ENCODE measurements at places on chromosomes 7 and 10.

GRCh38 chr7:122199171-122199570 lies 55.1 kb upstream of the AASS start:
- no peak for DNase-seq

GRCh38 chr7:22712999-22713398 lies 14.0 kb upstream of the IL6 start:
- DNase-seq = no peak

DNA sequence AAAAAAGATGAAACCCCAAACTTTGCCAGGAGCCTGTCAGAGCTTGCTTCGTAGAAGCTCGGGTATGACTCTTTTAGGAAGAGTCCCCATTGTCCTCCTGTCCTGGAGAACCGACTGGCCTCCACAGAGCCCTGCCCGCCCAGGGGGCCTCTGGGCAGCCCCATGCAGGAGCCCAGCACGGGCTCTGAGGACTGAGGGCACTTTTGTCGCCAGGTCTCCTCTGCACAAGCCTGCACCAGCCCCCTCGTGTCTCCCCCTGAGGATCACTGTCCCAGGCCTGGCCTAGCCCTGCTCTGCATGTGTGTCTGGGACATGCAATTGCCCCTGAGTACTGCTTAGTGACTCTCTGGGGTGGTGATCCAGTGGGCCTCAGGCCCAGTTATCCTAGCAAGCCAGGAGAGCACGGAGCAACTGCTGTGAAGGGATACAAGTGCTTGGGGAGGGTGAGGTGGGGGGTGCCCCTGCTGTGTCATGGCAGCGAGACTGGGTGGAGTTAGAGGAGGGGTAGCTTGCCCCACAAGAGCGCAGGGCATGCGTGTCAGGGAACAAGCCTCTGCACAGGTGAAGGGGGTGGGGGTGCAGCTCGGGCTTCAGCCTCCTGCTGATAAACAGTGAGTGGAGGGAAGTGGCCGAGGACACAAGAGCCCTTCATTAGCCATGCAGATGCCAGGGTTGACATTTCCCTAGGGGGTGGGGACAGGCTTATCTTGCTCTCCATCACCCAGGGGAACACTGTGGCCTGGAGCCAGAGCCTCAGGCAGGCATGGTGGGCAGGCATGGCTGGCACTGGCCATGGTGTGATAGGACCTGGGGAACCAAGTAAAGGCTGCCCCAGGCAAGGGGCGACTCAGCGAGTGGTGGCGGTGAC lies 143.4 kb downstream of the C10orf105 start:
- DNase-seq = no peak

DNA sequence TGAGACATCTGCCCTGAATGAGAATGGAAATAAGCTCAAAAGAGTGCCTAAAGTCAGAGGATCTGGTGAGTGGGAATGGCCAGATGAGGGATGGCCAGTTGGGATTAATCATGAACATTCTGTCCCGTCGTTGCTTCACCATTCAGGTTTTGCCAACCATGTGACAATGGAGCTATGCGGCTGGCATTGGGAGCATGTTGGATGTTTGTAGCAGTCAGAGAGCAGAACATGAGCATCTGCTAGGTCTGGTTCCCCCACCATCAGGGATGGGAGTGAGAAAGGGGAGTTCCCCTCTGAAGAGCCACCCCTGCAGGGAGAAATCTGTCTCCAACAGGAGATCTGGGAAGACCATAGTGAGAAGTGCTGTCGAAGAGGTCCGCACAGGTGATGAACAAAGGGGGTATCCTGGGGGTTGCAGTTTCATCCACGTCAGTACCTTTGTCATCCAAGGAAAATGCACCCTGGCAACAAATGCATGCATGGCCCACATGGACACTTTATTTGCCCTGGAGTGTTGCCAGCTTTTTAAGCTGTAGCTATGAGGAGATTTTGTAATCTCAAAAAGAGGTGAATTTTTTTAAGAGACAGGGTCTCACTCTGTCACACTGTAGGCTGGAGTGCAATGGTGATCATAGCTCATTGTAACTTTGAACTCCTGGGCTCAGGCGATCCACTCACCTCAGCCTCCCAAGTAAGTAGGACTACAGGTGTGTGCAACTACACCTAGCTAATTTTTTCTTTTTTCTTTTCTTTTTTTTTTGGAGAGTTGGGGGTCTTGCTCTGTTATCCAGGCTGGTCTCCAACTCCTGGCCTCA lies 190.2 kb downstream of the CAMK1D start:
- DNase-seq = no peak

DNA sequence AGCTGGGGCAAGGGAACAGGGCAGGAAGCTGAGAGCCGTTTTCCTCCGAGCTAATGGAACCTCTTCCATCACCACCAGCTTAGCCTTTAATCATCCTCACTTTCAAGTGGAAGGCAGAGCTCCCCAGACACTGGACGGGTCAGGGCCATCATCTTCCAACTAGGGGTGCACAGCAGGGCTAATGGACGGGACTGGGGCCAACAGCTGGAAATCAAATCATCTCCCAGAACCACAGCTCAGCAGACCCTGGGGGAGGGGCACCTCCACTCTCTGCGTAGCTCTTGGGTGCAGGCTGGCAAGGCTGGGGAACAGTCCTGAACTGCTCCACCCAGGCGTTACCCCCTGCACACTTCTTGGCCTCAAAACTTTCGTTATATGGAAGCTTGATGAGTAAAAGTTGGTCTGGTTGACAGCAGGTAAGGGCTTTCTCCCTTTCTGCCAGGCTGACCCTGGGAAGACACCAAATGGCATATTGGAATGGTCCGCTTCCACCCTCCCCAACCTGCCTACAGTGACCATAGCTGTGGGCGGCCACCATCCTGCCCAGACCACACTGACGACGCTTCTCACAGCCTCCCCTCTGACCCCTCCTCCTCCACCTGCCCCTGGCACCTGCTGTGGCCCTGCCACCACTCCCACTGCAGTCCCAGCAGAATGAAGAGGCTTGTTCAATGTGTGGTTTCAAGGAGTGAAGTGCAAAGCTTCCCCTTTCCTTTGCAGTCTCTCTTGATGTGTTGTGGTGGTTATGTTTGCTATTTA lies 51.7 kb upstream of the RET start:
- no peak for DNase-seq

DNA sequence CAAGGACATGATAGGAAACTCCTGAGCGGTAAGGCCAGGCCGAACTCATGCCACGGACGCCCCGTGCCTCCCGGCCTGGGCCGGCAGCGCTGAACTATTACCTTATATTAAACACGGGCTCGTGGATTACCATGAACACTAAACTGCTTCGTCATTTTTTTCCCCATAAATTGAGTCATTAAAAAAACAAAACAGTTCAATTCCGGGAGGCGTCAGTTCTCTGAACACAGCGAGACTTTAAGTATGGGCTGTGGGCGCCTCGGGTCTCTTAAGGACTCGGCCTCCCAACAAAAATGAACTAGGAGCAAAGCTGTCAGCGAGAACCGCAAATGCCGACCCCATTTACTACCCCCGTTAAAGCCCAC lies 519 bp downstream of the PITRM1 start:
- DNase-seq = no peak

DNA sequence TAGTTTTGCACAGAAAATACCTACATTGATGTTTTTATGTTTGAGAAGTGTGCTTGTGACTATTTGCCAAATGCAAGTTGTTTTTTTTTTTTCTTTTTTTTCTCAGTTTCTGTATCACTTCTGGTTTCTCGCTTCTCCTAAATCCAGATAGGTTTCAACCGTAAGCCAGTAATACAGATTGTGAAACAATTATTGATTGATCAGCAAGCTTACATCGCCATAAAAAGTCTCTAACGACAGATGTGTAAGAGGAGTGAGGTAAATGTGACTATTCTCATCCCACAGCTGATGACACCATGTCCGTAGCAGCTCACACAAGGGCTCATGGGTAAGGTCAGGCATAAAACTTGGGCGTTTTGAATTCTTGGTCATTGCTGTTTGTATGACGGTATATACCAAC lies 202.8 kb upstream of the AKR1E2 start:
- DNase-seq = no peak

DNA sequence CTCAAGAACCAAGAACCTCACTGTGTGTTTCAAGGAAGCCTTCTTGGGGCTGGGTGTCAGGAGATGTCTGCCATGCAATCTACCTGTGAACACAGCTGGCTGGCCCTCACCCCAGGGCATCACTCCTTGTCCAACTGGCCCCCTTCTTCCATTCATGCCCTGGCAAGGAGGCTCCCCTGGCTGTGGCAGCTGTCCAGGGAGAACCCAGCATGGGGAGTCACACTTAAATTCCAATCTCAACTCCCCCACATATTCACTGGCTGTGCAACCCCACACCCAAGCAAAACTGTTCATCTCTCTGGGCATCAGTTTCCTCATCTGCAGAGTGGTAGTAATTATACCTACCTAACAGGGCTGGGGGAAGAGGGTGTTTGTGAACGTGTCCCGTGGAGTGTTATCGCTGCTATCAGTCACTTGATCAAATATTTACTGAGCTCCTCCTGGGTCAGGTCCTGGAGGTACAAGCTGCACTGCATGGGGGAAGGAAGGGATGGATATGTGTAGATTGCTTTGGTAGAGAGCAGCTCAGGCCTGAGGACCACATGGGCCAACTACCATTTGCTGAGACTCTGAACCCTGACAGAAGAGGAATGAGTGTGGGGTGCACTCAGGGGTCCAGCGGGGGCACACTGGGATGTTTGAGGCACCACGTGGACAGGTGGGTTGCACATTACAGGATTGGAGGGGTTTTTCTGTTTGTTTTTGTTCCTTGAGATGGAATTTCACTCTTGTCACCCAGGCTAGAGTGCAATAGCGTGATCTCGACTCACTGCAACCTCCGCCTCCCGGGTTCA lies 2.1 kb upstream of the GPRIN2 start:
- DNase-seq = no peak

- DNase-seq = no peak
Observed at GRCh38 chr7:148403466-148403993, 187.0 kb upstream of the C7orf33 start.

DNA sequence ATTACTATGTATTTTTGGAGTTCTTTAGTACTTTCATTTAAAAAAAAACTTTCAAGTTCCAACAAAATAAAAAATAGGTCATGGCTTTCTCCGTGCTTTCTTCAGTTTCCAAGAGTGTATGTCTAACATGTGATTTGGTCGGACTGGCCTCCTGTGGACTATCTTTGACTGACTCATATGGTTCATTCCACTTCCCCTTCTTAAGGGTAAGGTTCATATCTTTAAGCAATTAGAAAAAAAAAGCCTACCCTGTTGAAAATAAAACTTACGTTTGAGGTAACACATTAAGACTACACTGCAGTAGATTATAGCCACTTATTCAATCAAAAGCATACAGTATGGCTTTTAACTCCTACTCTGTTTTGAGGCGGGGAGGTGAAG lies 112.8 kb upstream of the AHR start:
- DNase-seq = no peak

Measured in stimulated activated CD8-positive, alpha-beta memory T cell treated with anti-CD3 and anti-CD28 coated beads, Interleukin-15, amount 100 ng/mL, for 1 hour (primary cell).